ENCODE measurements at places on chromosomes 5 and 9. TPM values are rescaled to one million over a fixed set of nuclear protein-coding genes. Genes with fewer than 3 reads are reported as not detected.
A peak's percentile ranks its signal among the peaks of the same experiment; 100 is the strongest.

GRCh38 chr9:134681061-134681661, 39.6 kb downstream of the COL5A1 start:
- no peaks in the 10 kb centered on the region for H3K36me3 ChIP-seq
- H3K27me3 ChIP-seq = peaks cover 4% of the 10 kb centered on the region
- H3K27ac ChIP-seq = no peak overlapping the region
- H3K4me1 ChIP-seq = no peaks in the 10 kb centered on the region
- no peak overlapping the region for H3K4me3 ChIP-seq
- no peak for DNase-seq

GRCh38 chr5:54249210-54250028, 61.0 kb downstream of the ARL15 start:
- no peak for DNase-seq
- no peaks in the 10 kb centered on the region for H3K27me3 ChIP-seq
- H3K27ac ChIP-seq = no peak overlapping the region
- H3K36me3 ChIP-seq = no peaks in the 10 kb centered on the region

DNA sequence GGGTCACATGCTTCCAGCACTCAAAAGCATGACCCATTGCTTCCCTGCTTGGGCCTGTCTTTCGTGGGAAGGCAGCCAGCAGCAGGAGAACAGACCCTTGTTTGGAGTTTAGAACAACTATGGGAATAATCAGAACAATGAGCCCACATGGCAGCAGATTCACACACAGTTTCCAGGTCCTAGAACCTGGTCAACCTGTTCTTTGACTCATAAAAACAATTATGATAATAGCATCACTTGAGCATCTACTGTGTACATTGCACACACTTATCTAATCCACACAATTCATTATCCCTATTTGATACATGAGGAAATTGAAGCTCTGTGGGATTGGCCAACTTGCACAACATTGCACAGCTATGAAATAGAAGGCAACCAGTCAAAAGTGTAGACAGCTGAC, 41.7 kb downstream of the KLF4 start:
- H3K4me3 ChIP-seq = no peak overlapping the region
- H3K27ac ChIP-seq = no peak overlapping the region
- DNase-seq = no peak
- no peaks in the 10 kb centered on the region for H3K27me3 ChIP-seq
- no peaks in the 10 kb centered on the region for H3K36me3 ChIP-seq

GRCh38 chr5:39494534-39494933, 69.8 kb upstream of the DAB2 start:
- no peak overlapping the region for H3K4me3 ChIP-seq
- no peaks in the 10 kb centered on the region for H3K36me3 ChIP-seq
- no peak overlapping the region for H3K27ac ChIP-seq
- no peak for DNase-seq

DNA sequence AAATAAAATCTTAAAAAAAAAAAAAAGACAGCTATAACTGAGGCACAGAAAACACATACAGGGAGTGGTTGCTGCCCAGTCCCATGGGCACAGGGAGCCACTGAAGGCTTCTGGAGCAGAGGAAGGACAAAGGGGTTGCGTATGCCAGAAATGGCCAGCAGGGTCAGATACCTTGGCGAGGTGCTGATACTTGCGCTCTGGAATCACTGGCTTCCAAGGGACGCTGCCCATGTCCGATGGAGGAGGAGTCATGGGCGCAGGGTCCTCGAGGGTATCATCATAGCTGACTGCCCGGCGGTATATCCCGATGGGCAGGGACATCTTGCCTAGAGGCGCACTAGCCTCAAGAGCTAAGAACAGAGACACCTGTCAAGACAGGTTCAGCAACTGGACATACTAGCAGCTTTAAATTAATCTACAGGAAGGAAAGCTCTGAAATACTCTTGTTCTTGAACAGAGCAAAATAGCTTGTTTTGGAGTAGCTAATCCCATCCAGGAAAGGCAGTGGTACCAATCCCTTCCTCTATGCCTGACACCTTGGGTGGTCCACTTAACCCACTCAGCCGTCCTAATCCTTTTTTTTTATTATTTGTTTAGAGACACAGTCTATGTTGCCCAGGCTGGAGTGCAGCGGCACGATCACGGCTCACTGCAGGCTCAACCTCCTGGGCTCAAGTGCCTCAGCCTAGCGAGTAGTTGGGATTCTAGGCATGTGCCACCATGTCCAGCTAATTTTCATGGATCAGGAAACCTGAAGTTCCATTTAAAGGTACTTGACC, 6.0 kb downstream of the KIAA1191 start:
- peaks cover 4% of the 10 kb centered on the region for H3K36me3 ChIP-seq
- no peak overlapping the region for H3K27ac ChIP-seq
- DNase-seq = no peak
- H3K4me3 ChIP-seq = no peak overlapping the region

DNA sequence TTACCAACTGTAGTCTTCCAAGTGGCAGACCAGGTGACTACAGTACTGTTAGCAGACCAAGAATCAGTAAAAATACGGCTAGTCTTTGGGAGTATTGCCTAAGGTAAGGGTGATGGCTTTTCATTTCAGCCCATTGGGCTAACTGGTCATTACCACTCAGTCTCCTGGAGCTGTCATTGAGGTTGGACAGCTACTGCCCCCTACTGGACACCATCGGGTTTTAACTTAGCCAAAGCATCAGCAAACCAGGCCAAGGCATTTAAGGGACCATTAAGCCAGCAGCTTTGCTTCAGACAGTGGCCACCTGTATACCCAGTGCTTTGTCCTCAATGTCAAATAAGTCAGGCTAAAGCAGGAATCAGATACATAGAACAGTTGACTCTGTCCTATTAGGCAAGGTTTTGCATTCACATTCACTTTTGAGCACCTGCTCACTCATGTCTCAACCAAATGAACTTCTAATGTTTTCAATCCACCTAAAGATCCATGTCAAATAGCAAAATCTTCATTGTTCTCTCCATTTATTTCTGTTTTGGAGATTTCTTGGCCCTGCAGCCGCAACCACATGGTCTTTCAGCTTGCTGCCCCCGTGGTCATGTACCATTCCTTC, 117.2 kb downstream of the INVS start:
- peaks cover 2% of the 10 kb centered on the region for H3K4me1 ChIP-seq
- no peak overlapping the region for H3K27ac ChIP-seq
- no peak overlapping the region for H3K4me3 ChIP-seq
- no peaks in the 10 kb centered on the region for H3K36me3 ChIP-seq
- no peaks in the 10 kb centered on the region for H3K27me3 ChIP-seq

GRCh38 chr5:72815580-72816283, 729 bp upstream of the TNPO1 start:
- H3K4me1 ChIP-seq = peaks cover 42% of the 10 kb centered on the region
- H3K27ac ChIP-seq = peak overlapping the region; percentile 99
- peak overlapping the region; percentile 91 for H3K4me3 ChIP-seq
- H3K27me3 ChIP-seq = no peaks in the 10 kb centered on the region
- H3K36me3 ChIP-seq = no peaks in the 10 kb centered on the region

- no peak for DNase-seq
- no peaks in the 10 kb centered on the region for H3K36me3 ChIP-seq
- H3K27ac ChIP-seq = no peak overlapping the region
- H3K4me3 ChIP-seq = no peak overlapping the region
- H3K4me1 ChIP-seq = peaks cover 19% of the 10 kb centered on the region
Observed at GRCh38 chr5:120449501-120449900, 14.6 kb upstream of the PRR16 start.

DNA sequence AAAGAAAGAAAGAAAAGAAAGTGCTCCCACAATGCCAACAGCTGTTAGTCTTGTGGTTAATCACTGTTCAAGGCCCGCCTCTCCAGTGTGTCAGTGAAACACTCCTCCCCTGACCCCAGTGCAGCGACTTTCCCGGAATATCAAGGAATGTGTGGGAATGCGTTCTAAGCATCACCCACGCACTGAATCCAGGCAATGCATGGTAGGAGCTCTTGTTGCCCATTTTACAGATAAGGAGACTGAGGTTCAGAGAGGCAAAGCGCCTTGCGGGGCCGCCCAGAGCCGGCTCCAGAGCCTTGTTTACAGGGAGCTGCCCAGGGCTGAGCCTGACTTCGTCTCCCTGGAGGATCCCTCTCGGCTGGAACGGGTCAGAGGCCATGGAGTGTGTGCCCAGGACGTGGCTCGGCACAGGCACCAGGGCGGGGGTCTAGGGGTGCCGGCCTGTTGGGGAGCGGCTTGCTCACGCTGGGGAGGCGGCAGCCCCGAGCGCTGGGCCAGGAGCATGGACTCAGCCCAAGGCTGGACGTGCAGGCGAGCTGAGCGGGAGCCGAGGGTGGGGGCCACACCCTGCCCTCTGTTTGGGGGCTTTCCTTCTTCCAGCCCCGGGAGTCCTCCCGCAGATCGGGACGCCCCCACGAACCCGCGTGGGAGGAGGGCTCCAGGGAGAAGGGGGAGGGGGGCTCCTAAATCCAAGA, 823 bp downstream of the ST6GALNAC6 start:
- H3K4me1 ChIP-seq = peaks cover 33% of the 10 kb centered on the region
- peaks cover 6% of the 10 kb centered on the region for H3K36me3 ChIP-seq
- peak overlapping the region; percentile 97 for H3K4me3 ChIP-seq
- H3K27me3 ChIP-seq = no peaks in the 10 kb centered on the region
- peak overlapping the region; percentile 90 for H3K27ac ChIP-seq
- DNase-seq = peak; percentile 65

DNA sequence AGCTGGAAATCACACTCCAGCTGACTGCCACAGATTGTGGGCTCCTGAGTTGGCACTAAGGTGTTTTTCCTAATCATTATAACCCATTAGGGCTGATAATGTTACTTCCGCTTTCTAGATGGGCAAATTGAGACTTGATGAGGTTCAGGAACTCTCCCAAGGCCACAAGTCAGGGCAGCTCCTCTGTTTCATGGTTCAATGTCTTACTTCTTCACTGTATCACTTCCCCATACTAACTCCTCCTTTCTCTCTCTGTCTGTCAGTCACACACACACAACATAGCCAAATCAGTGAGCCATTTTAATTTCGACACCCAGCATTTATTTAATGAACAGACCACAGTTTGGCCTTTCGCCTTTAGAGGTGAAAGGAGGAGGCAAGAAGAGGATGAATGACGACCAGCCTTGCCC, 17.8 kb upstream of the TRAF1 start:
- peaks cover 16% of the 10 kb centered on the region for H3K4me1 ChIP-seq
- H3K4me3 ChIP-seq = no peak overlapping the region
- H3K36me3 ChIP-seq = no peaks in the 10 kb centered on the region
- H3K27ac ChIP-seq = no peak overlapping the region
- H3K27me3 ChIP-seq = no peaks in the 10 kb centered on the region

GRCh38 chr5:175894271-175894670, 22.9 kb downstream of the CPLX2 start:
- DNase-seq = no peak
- no peak overlapping the region for H3K27ac ChIP-seq
- peaks cover 1% of the 10 kb centered on the region for H3K27me3 ChIP-seq
- no peak overlapping the region for H3K4me3 ChIP-seq
- no peaks in the 10 kb centered on the region for H3K4me1 ChIP-seq
- no peaks in the 10 kb centered on the region for H3K36me3 ChIP-seq

The IL3 gene
- not detected for total RNA-seq

The ENG gene
- total RNA-seq = 70.0 TPM

The SRA1 gene
- total RNA-seq = 37.3 TPM

The SLC1A3 gene
- 12.7 TPM for total RNA-seq

The ZNF354C gene
- total RNA-seq = 3.7 TPM

The UGCG gene
- 56.2 TPM for total RNA-seq

The WDR36 gene
- 13.2 TPM for total RNA-seq

The PCDHGA9 gene
- 2.2 TPM for total RNA-seq

The TAF11L5 gene
- not detected for total RNA-seq

Measured in psoas muscle (tissue), 8 donors.